ENCODE measurements at places on chromosomes 12 and 14.

DNA sequence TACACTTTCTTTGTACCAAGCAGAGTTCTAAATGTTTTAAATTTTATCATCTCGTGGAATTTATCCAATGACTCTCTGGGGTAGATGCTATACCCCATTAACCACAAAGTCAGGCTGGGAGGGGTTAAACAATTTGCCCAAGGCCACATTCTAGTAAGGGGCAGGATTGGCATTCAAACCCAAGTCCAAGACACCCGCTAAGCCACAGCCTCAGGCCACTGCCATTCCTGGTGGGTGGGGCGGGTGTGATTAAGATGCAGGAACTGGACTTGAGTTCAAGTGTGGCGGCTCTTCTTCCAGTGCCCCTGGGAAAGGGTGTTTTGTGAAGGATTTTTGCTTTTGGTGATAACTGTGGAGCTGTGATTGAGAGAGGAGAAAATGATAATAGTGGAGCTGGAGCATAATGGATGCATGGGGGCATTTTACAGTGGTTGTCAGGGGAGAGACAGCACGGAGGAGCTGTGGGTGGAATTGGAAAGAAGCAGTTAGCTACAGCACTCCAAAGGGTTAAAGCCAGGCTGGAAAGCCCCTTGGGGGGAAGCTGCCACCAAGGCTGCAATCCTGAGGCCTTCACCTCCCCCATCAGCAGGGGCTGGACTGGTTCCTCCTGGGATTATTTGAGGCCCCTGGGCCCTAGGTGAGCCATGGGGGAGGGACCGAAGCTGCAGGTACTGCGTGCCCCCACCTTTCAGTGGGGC, 1.0 kb upstream of the VRTN start:
- no peak for DNase-seq

GRCh38 chr14:73935666-73936065, 14.2 kb downstream of the FAM161B start:
- DNase-seq, result no peak

DNA sequence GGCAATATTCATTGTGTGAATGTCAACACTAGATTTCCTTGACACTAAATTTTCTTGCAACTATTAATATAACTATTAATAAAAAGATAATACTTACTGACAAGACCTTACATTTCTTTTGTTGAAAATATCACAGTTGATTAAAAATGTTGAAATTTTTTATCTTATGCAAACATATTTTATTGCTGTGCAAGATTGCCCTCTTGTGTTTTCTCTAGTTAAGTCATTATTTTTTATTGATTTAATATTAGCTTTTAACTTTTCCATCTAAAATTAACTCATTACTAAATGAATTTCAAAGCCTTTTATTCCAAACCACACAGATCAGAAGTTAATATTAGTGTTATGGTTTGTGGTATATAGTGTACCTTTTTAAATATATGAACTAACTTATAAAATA, 11.7 kb upstream of the NAA30 start:
- no peak for DNase-seq

- no peak for DNase-seq
These were observed 67.6 kb downstream of the NOC4L start for GRCh38 chr12:132211816-132212215.

DNA sequence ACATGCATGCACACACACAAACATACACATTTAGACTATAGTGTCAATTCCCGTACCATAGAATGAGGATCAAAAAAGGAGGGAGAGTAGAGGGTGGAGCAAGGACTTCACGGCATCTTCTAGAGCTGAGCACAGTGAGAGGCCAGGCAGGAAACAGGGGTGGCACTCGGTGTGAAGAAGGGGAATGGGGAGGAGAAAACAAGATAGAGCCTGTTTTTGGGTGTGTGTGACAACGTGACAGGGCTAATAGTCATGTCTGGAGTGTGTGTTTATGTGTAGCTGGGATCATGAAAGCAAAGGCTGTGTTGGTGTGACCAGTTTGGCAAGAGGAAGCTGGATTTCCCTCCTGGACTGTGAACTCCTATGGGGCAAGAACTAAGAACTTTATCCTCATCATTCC, 9.9 kb upstream of the ACVR1B start:
- DNase-seq, result peak; percentile 12

GRCh38 chr14:44791730-44792129, 170.0 kb downstream of the KLHL28 start:
- no peak for DNase-seq

DNA sequence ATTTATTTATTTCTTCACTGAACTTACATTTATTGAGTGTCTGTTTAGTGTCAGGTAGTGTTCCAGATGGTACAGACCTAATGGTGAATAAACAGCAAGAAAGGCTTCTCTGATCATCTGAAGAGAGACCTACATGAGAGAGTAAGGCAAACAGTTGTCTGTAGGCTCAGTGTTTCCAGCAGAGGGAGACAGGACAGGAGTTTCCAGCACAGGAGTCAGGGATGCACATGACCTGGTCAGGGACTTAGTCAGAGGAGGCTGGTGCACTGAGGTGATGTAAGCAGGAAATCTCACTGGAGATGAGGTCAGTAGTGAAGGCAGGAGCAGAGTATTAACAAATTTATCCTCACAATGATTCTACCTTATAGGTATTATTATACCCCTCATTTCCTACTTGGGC, 233.2 kb downstream of the MDGA2 start:
- no peak for DNase-seq

DNA sequence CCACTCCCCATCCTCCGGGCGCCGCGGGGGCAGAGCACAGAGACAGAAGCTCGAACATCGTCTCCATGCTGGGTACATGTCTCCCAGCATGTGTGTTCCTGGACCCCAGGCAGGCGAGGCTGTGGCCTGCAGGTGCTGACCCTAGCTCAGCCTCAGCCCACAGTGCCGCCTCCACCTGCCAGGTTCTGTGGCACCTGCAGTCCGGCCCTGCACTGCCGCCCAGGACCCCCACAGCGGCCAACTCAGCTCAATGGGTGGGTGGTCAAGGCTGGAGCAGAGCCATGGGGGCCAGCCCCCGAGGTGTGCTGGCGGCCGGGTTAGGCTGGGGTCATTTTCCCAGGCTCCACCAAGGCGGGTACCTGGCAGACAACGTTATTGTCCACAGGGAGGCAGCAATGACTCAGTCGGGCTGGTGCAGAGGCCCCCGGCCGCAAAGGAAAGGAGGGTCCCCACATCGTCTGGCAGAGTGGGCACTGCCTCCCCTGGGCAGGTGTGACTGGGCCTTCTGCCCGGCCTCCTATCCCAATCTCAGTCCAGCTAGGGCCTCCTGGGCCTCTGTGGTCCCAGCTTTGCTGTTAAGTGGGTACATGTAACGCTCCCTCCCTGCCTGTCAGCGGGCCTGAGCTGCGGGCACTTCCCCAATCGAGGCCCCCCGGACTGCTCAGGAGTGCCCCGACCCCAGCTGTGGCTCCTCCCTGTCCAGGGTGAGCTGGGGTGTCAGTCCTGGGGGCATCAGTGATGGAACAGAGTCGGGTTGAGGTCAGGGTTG, 20.2 kb upstream of the NUDT14 start:
- no peak for DNase-seq

DNA sequence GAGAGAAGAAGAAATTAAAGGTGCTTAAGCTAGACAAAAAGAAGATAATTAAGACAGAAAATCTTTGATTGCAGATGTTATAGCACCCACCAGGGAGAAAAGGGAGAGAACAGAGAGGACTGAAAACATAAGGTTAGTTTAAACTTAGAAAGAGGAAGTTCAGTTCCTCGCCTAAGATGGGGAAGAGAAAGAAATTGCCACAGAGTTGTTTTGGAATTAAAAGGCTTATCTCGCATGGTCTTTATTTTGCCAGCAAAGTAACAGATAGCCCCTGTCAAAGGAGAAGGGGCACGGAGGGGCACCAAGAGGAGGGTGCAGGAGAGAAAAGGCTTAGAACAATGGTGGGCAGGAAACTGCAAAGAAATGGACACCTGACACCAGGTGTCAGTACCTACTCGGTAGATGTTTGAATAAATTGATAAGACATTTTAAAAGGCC, 17.8 kb upstream of the OXA1L start:
- no peak for DNase-seq

- no peak for DNase-seq
These were observed 11.0 kb upstream of the CREBL2 start for GRCh38 chr12:12600659-12601058.

GRCh38 chr14:21093769-21094681, 4.4 kb downstream of the ZNF219 start:
- DNase-seq, result peak; percentile 81

DNA sequence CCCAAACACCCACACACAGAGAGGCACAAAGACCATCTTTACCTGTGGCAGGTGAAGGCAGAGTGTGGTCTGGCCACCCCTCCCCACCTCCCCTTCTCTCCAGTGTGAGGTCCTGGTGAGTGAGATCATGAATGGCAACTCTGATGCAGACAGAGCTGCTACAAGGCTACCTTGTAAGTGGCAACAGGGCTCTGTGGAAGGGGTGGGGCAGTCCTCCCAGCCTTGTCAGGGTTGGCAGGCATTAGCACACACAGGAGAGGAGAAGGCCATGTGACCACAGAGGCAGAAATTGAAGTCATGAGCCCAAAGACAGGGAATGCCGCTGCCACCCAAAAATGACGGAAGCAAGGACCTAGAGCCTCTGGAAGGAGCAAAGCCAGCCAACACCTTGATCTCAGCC, 30.7 kb downstream of the VWF start:
- no peak for DNase-seq

DNA sequence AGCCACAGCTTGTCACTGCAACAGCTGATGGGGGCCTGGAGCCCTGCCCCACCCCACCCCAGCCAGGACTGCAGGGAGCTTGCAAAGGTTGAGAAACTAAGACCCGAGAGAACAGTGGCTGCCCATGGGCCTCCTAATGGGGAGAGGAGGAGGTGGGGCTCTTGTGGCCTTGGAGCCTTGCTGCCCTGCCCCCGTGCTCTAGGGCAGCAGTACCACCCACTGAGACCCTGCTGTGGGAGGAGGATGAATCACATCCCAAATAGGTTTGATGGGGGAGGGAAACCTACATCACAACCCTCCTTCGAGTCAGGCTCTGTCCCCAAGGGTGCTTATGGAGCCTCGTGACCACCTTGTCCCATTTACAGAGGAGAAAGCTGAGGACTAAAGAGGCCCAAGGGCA, 15.9 kb downstream of the HHIPL1 start:
- no peak for DNase-seq

GRCh38 chr14:101496776-101497683, 64.3 kb upstream of the DIO3 start:
- no peak for DNase-seq

- no peak for DNase-seq
These were observed 13.9 kb downstream of the COPZ1 start for GRCh38 chr12:54338698-54339296.

- DNase-seq, result no peak
These were observed 100.6 kb downstream of the DACT1 start for GRCh38 chr14:58738189-58738836.

- peak; percentile 88 for DNase-seq
These were observed 581 bp downstream of the PAPOLA start for GRCh38 chr14:96502621-96503305.

GRCh38 chr12:104704224-104704779, 247.6 kb downstream of the CHST11 start:
- DNase-seq, result no peak

DNA sequence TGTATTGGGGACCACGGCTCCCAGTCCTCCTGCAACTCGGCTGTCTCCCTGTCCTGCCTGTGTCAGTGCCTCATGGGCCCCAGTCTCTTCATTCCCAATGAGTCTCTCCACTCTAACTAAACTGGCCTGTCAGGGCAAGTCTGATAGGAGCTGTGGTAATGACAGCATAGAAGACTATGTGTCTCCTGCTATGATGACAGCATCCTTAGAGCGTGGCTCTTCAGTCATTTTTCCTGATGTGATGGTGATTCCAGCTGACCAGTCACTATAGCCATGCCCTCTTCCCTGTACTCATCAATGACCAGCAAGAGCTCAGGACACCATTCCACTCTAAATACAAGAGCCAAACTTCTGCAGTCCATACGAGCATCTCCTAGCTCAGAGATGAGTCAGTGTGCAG, 339.8 kb downstream of the PCNX1 start:
- DNase-seq, result no peak

DNA sequence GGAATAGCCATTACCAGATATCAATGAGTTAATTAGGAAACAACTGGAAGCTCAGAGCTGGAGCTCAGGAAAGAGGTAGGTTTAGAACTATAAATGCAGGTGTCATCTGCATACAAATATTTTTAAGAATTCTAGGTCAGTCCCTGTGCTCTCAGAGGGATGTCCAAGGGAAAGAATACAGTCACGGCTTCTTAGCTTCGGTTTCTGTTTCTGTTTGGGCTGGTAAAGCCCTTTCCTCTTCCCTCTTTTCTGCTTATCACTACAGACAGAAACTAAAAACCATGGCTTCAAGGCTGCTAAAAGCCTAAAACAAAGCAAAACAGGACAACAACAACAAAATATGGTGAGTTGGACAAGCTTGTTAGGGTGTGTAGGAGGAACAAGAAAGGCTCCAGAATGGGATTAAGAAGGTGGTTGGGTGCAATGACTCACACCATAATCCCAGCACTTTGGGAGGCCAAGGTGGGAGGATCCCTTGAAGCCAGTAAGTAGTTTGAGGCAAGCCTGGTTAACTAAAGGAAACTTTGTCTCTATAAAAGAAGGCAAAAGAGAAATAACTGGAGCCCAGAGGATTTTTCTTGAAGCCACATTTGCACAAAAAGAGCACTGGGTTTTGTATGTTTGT, 113.0 kb downstream of the SEC23A start:
- no peak for DNase-seq

DNA sequence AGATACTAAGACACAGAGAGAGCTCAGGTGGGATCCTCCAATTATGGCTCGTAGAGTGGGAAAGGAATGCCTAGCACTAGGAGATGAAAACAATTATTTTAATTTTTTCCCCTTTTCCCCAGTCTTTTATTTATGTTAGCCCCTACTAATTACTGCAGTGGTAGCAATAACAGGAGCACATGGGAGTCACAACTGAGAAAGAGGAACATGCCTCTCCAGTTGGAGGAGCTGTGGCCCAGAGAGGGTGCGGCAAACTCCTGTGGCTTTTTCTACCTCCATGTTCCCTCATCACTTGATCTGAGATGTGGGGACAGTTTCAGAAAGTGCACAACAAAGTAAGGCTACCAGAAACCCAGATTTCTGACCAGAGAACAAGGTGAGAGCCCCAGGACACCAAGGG, 25.9 kb upstream of the POC1B start:
- DNase-seq, result no peak

GRCh38 chr12:93387780-93388179, 10.1 kb downstream of the NUDT4 start:
- no peak for DNase-seq

DNA sequence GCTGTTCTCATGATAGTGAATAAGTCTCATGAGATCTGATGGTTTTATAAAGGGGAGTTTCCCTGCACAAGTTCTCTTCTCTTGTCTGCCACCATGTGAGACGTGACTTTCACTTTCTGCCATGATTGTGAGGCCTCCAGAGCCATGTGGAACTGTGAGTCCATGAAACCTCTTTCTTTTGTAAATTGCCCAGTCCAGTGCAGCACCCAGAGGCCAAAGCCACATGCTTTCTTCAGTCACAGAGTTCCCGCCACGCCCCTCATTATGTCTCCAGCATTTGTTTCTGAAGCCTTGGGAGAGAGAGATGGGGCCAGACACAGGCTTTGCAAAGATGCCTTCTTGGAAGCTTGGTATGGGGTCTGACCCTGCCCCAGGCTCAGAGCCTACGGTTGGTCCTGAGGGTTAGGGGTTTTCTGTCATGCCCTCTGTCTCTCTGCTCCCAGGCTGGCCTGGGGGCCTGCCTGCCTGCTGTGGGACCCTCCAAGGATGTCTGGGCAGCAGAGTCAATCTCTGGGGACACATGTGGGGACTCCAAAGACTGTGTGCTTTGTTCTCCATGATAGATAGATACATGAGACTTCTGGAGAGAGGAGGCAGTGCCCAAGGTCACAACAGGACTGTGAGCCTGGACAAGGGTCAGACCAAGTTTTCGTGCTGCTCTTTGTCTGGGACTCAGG, 114.1 kb upstream of the PRMT8 start:
- DNase-seq, result no peak
